ENCODE measurements at places on chromosomes 3 and 15.

- DNase-seq, result no peak
Observed at GRCh38 chr3:59189526-59189925, 139.7 kb upstream of the CFAP20DC start.

DNA sequence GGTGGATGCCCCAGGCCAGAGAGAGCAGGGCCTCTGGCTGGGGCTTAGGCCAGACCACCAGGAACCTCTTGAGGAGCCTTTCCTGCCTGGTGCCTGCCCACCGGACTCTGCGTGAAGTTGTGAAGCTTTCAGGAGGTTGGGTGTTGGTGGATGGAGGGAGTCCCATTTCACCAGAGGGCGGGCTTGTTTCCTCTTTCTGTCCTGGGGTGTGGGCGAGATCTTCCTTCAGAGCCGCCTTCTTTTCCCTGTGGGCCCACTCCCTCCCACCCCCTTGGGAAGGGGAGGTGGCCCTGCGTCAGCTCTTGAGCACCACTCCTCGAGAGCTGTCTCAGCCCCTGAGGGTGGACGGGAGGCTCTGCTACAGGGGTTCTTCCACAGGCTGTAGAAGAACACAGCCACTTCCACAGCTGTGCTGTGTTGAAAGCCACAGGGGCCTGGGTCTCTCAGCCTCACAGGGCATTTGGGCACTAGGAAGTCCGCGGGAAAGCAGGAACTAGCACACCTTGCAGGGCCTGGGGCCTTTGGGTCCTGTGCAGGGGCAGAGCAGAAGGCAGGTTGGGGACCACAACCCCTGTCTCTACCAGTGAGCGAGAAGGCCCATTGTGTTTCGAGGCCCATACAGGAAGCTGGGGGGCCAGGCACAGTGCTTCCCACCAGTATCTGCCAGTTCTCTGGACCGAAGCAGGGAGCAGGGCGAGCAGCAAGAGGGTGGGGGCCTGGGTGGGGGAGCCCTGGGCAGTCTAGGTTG, 2.1 kb downstream of the AMIGO3 start:
- DNase-seq, result peak; percentile 81

GRCh38 chr3:26018889-26019288, 229.0 kb downstream of the OXSM start:
- DNase-seq, result no peak

DNA sequence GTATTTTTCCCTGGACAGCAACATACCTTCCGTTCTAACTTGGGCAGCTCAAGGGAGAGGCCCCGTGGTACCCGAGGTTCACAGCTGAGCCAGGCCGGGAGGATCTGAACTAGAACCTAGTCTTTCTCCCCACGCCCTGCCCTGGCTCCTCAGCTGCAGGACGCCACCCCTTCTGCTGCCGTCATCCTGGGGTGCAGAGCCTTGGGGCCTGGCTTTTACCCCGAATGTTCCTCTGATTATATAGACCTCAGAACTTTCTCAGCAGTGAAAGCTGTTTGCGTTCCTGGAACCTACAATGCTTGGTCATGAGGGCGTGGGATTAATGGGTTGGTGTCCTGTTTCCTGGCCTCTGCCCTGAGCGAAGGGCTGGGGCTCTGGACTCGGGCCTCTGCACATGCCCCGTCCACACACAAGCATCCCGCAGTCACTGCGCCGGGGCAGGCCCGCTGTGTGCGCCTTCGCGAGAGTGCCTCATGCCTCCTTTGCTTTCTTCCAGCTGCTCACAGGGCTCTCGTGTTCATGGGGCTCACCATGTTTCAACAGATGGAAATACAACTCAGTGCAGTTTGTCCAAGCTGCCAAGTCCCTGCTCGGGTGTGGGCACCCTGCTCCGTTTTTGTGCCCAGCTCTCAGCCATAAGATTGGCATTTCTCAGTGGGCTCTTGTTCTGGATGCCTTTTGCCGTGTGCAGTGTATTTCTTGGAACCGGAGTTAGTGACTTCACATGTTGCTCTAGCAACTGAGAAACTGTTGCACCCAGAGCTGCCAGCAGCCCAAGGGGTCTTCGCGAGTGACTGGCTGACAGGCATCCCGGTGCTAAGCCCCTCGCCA, 20.4 kb downstream of the SYNM start:
- DNase-seq, result no peak

DNA sequence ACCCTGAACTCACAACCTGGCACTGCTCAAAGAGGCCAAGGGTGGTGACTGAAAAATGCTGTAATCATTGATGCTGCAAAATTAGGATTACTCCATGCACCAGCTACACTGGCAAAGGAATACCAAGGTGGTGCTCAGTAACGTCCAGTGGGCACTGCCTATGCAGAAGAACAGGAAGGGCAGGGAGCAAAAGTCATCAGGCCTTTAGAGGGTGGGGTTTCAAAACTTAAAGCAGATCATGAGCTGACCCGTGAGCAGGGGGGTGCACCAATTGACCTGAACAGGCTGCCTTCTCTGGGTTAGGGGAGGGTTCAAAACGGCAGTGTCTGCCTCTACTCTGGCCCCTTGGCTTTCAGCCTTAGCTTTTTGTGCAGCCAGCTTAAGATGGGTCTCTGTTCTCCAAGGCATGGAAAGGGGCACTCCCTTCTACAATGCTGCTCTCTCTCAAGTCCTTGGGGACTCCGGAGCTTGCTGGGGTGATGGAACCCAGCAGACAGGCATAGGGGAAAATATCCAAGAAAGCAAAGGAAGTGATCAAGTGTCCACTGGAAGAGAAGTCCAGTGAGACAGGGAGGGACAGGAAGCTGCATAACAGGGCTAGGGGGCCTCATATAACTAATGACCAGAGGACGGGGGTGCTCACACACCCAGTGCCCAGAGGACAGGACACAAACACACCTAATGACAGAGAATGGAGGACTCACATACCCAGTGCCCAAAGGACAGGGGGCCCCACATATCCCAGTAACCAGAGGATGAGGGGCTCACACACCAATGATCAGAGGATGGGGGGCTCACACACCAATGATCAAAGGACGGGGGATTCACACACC, 11.4 kb downstream of the RAB6B start:
- DNase-seq, result peak; percentile 37

- DNase-seq, result peak; percentile 64
Observed at GRCh38 chr3:51385621-51386091, 565 bp downstream of the MANF start.

DNA sequence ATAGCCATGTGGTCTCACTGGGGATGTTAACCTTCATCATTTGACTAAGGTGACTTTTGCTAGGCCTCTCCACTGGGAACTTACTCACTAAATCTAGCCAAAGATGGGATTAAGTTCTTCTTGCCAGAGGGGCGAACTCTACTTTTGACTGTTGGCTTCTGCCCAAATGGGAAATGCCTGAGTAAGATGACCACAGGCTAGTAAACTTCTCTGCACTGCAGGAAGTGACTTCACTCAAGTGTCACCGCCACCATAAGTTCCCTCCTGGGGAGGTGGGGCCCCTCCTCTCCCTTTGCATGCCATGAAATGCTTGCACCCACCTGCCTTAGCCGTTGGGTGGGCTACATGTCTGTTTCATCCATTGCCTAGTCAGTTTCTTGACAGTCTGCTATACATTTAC, 388.3 kb downstream of the FEZF2 start:
- no peak for DNase-seq

GRCh38 chr3:161275919-161276318, 54.8 kb downstream of the NMD3 start:
- no peak for DNase-seq

- no peak for DNase-seq
Observed at GRCh38 chr3:30688776-30689641, 82.6 kb downstream of the TGFBR2 start.

- no peak for DNase-seq
Observed at GRCh38 chr3:192273697-192274010, 453.7 kb downstream of the FGF12 start.

GRCh38 chr3:71602256-71602655, 18.7 kb upstream of the FOXP1 start:
- no peak for DNase-seq

All from mesenteric fat pad (tissue), 1 donor.